NCI-H1436 treated with DMSO at 0.1 percent for 48 hours (cell line): ENCODE measurements at places on chromosomes 4 and X.

DNA sequence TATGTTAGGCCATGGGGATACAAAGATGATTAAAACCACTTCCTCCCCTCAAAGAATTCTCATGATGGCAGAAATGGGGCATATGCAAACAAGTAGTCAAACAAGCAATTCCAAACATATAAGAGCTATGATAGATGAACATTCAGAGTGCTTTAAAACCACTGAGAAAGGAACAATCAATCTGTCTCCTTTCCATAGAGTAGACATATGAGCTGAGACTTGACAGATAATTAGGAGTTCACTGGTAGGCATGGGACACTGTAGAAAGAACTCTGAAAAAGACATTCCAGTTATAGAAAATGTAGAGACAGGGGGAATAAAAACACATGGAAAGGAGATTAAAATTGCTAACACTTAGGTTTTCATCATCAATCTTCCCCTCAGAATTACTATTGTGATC, 372.8 kb downstream of the KLHL4 start:
- no peak for DNase-seq

GRCh38 chr4:77104791-77105540, 29.2 kb upstream of the CCNI start:
- no peak for DNase-seq

DNA sequence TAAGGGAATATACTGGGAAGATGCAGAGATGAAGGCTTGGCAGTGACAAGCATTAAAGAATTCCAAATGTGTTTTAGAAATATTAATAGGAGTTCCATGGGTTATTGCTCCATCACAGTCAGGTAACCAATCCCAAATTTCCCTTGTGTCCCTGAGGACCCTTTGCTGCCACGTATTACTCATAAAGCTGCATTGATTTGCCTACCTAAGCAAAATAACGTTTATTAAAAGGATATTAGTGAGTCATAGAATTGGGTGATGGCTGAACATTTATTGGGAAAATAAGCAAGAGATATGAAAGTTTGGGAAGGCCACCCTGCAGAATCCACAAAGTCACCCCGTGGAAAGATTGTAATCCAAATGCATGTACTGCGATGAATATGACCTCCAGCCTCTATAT, 782.1 kb downstream of the RAPGEF2 start:
- no peak for DNase-seq

GRCh38 chr4:85024671-85025070, 58.2 kb upstream of the WDFY3 start:
- no peak for DNase-seq

DNA sequence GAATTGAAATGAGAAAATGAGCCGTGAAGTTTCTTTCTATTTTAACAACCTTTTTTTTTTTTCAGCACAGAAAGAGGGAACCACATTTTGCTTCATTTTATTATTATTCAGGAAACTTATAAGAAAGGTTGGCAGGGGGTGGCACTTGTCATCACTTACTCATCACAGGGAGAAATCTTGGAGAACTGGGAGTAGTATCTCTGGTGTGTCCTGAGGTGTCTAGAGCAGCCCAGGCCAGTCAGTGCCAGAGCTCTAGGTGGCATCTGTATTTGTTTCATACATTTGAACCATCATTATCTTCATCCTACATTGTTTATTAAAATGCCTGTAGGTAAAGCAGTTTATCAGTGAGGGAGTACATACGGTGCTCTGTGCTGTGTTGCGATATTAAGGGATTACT, 43.8 kb upstream of the ARHGAP24 start:
- no peak for DNase-seq

- no peak for DNase-seq
Measured at GRCh38 chr4:4416981-4417380, 30.1 kb downstream of the NSG1 start.

DNA sequence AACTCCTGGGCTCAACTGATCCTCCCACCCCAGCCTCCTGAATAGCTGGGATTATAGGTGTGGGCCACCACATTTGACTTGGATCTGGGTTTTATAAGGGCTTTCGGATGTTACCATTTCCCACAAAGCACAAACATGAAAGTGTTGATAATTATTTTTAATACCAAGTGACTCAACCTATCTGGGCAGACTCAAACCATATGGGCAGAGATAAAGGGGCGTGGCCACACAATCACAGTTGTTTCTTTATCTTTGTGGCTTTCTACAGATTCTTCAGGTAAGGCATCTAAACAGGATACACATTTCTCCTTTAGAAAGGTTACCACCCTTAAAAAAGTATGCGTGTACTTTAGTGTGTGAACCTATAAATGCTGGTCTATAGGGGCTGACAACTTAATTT, 122.5 kb downstream of the ZNF827 start:
- DNase-seq: no peak

- no peak for DNase-seq
Measured at GRCh38 chr4:92234393-92235176, 69.2 kb upstream of the GRID2 start.

DNA sequence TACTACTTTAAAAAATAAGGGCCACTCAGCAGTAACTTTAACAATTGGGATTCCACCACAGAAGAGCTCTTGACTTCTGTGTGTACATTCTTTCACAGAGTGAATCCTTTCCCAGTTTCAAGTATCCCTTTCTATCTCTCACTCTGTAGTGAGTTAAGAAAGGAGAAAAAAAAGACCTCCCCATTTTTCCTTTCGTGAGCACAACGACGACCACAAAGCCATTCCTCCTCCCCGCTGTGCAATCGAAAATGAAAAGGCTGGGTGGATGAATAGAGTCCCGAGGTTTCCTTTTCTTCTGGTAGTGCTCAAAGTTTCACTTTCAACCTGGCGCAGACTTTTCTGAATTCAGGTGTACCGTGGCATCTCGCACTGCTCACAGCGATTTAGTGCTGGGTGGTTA, 58.0 kb downstream of the TAB3 start:
- DNase-seq: no peak

GRCh38 chr4:2186133-2186864, 55.6 kb downstream of the HAUS3 start:
- no peak for DNase-seq

DNA sequence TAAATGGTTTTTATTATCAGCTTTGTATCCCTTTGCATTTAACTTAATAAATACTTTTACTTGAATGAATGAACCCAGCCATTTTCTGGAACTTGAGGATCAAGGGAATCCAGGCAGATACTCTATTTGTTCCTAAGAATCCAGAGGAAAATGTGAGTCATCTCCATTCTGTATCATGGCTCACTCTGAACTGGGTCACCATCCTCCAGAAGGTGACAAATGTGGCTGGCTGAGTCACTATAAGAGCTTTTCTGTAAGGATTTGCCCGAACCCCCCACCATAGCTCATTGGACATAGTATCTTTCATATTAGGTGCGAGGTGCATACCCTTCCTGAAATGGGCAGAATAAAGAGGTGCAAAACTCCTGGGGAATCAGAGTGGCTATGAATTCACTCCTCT, 25.8 kb downstream of the RTL9 start:
- no peak for DNase-seq

DNA sequence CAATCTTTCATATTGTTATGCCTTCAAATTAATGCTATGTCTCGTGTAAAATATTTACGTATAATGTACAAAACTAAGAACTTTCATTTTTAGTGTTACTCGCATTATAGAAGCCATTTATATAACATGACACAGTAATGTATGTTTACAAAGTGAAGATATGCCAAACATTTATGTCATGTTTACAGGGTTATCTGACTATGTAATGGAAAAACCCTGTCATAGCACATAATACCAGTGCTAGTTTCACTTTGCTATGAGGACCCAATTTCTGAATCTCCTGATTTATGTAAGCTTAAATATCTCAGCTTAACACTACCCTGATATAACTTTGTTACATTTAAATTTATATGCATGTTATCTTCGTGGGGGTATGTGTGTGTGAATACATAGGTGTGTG, 233.1 kb downstream of the FAT4 start:
- no peak for DNase-seq

GRCh38 chrX:95427389-95427788, 1257.3 kb upstream of the DIAPH2 start:
- DNase-seq: no peak

GRCh38 chrX:137028699-137029098, 5.1 kb downstream of the GPR101 start:
- no peak for DNase-seq

DNA sequence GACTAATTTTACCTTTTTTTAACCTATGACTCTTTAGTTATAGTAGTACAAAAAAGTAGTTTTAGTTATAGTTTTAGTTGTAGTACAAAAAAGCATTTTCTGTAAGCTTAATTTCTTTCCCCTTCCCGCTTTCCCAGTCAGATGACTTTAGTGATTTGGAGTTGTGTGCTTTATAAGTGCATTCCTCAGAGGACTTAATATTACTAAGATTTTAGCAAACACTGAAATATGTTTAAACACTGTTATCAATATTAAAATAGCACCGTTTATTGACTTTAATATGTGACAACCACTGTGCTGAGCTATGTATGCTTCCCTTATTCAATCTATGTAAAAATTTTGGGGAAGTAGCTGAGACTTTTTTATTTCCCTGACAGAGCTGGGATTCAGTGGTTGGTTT, 22.8 kb downstream of the GUF1 start:
- no peak for DNase-seq

DNA sequence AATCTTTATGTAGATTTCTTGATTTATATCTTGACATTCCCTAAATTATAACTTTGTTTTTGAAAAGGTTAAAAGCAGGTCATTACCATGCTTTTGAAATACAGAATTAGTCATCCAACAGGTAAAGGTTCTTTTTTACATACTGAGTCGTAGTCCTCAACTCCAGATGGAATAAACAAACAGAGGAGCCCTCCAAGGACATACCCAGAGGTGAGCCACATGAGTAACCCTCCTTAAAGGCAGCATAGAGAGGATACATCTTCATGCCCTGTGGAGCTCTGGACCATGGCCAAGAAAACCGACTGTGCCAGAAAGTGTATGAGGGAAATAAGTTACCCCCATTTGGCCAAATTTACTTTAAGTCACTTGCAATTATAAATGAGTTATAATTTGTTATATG, 95.3 kb upstream of the MCF2 start:
- no peak for DNase-seq

- DNase-seq: no peak
Measured at GRCh38 chr4:10296730-10297129, 160.5 kb downstream of the ZNF518B start.

GRCh38 chr4:22190855-22191254, 242.3 kb upstream of the KCNIP4 start:
- DNase-seq: no peak

DNA sequence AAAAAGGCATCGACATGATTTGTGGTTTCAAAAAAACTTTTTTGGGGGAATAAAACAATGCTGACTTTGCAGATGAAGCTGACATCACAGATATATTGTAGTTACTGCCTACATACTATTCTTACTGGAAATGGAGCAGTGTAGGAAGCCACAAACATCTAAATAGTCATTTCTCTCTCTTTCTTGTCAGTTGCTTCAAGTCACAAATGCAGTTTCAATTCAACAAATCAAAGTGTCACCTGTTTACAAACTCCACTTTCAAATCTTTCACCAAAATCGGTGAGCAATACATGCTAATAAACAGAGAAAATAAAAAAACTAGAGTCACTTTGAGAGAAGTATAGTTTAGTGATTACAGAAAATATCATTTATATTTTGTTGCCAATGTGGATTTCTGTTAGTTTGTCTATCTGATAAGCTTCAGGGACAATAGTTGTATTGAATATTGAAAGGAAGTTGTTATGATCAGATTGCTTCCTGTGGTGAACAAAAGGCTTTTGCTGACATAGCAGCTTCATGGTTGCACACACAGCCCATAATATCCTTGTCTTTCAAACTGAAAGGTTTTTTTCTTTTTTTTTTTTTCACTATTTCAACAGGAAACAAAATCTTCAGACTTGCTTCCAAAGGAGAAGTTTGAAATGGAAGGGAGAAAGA, 49.7 kb upstream of the PTPN13 start:
- no peak for DNase-seq

- no peak for DNase-seq
Measured at GRCh38 chr4:98612318-98613250, 45.8 kb downstream of the TSPAN5 start.

- no peak for DNase-seq
Measured at GRCh38 chrX:40106676-40107290, 9.0 kb upstream of the BCOR start.

DNA sequence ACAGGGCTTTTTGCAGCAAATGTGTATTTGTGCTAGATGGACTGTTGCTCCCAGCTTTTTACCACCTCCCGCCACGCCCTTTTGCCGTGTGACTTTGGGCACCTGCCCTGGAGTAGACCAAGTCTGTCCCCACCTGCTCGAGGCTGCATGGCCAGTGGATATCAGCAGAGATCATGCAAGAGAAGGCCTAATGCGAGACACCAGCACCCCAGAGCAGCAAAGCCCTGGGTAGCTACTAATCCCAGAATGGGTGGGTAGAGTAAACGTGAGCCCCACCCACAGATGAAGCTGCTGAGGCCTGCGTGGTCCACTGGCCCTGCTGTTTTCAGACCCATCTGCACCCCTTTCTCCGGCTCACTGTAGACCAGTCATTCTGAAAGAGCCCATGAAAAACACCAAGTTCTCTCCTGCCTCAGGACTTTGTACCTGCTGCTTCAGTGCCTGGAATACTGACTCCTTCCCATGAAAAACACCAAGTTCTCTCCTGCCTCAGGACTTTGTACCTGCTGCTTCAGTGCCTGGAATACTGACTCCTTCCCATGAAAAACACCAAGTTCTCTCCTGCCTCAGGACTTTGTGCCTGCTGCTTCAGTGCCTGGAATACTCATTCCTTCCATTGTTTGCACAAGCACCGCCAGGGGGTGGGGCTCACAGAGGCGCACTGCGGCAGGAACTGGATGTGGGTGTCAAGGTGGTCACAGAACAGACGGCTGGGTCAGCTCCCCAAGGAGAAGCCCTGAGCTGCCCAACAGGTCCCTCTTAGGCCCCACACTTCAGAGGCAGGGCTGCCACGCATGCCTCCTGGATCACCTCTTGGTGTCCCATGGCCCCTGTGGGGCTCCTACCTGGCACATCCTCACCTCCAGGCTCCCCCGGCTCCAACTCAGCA, 5.1 kb upstream of the TNIP2 start:
- DNase-seq: no peak

- peak; percentile 32 for DNase-seq
Measured at GRCh38 chrX:22652596-22652995, 347.2 kb upstream of the DDX53 start.

- DNase-seq: no peak
Measured at GRCh38 chr4:87044511-87045233, 109.9 kb downstream of the AFF1 start.

GRCh38 chr4:2087170-2087569, 28.0 kb downstream of the NAT8L start:
- no peak for DNase-seq

DNA sequence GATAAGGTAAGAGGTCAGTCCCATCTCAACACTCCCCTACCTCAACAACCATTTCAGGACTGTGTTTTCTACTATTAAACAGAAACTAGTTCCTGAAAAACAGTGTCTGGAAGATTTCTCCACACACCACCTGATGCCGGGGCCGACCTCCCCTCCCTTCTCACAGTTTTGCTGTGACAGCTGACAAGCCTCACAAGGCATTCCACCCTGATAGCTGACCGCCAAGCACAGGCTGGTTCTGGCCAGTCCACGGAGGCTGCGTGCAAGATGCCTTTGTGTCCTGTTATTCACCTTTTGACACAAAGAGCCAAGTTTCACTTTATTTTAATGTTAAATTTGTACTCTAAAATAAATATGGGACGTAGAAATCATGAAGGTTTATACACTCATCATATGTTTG, 758.6 kb downstream of the PDHA2 start:
- no peak for DNase-seq
